Fibroblast of upper back skin (primary cell): ENCODE measurements at places on chromosomes 11 and 22.
A peak's percentile ranks its signal among the peaks of the same experiment; 100 is the strongest.

- DNase-seq: no peak
Observed at GRCh38 chr11:95375451-95375850, 144.4 kb upstream of the SESN3 start.

DNA sequence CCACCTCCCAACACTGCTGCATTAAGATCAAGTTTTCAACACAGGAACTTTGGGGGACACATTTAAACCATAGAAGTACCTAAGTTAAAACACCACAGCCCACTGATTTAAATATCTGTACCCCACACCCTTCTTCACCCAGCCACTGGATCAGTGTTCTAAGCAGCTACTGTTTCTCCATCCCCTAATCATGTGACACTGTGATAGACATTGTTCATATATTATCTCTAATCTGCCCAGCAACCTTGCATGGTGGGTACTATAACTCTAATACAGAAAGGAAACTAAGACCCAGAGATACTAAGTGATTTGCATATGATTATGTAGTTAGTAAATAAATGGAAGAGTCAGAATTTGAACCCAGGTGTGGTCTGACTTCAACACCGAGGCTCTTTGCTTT lies 70.5 kb upstream of the NNMT start:
- DNase-seq: no peak

DNA sequence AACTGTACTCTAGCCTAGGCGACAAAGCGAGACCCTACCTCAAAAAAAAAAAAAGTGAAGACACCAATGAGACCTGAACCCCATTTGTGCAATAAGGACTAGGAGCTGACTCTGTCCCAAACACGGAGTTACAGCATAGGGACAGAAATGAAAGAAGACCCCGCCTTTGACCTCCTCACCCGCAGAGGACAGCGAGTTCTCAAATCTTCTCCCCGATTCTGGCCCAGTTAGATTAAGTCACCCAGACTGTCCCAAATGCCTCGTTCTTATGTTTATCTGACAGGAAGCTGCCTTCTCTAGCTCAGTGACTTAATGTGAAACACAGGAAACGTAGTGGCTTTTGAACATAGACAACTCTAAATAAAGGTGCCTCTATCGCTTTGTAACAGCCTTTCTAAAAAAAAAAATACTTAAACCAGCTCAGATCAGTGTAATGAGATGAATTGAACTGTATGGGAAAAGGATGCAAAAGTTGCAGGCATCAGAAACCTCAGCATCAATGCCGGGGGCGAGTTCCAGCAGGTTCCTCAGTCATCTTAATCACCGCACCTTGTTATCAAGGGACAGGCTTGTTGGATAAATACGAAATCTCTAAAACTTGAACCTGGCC lies 10.6 kb downstream of the MYH9 start:
- no peak for DNase-seq

GRCh38 chr11:125470355-125470754 lies 25.7 kb downstream of the FEZ1 start:
- no peak for DNase-seq

DNA sequence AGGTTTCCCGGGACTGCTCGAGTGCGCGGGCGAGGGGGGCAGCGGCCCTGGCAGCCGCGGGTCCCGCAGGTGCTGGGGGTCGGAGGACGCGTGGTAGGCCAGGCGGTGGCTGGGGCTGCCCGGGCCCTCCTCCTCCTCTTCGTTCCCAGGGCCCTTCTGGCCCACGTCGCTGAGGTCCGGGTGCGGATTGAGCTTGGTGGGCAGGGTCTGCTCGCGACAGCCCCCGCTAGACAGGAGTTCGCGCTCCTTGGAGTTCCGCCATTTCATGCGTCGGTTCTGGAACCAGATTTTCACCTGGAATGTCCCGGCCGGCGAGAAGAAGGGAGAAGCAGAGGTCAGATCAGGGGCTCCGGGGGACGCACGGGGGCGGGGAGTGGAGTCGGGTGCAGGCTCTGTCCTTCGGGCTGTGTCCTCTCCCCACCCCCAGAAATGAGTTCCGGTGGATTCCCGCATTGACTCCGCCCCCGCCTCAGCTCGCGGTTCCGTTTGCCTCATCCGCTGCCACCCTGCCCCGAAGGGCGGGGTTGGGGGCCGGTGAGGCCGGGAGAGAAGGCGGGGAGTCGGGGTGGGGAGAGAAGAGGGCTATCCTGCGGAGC lies 3.9 kb downstream of the DBX1 start:
- DNase-seq: no peak

DNA sequence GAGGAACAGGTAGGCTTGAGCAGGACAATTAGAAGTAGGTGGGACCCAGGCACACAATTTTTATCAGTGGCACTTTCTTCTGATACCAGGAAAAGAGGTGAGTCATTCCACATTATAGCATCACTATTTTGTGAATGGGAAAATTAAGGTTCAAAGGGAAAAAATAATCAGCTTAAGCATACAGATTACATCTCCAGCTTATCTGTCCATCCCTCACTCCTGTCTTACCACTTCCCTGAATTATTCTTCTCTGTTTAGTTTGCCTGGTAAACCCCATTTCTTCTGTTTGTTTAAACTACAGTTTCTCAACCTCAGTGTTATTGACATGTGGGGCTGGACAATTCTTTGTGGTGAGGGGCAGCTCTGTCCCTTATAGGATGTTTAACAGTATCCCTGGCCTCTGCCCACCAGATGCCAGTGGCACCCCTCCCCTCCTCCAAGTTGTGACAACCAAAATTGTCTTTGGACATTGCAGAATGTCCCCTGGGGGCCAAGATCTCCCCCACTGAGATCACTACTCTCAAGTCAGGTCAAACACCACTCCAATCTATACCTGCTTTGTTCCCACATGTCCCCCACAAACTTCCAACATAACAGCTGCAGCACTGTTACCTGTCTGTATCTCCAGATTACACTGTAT lies 8.5 kb upstream of the XBP1 start:
- no peak for DNase-seq

DNA sequence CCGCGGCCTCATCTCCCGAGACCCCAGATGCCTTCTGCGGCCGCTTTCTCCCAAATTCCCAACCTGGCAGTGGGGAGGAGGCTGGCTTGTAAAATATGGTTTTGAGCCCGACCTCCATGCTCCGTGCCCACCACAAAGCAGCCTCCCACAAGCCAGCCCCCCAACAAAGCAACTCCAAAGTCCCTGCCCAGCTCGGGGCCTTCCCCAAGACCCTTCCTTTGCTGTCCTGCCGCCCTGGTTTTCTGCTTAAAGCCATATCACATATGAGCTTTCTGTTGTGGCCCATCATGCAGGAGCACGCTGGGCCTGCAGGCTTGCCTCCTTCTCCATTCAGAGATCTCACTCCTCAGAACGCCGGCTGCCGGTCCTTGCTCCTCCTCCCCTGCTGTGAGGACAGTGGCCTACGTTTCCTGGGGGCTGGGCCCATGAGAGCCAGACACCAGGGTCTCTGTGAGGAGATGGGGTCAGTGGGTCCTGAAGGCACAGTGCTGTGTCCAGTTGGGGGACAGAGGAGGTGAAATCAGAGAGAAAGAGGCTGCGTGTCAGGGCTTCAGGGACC lies 680.0 kb downstream of the BRD1 start:
- no peak for DNase-seq

GRCh38 chr11:133910101-133910500 lies 46.7 kb downstream of the IGSF9B start:
- no peak for DNase-seq

- peak; percentile 77 for DNase-seq
Observed at GRCh38 chr11:109123816-109124787, 297.9 kb upstream of the C11orf87 start.

DNA sequence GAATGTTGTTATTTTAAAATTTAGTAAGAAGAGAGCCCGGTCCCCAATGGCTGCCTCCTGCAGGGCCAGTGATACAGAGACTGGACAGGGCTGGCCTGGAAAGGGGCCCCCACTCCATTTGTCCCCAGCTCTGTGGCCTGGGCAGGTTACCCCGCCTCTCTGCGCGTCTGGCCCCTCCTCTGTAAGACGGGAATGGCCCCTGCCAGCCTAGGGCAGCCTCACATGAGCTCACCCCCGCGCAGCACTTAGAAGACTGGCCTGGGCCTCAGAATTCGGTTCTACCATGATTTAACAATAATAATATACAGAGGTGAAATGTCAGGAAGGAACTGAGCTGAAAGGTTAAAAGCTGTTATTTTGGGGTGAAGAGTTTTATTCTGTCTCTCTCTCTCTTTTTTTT lies 1.3 kb downstream of the APOBEC3G start:
- no peak for DNase-seq

GRCh38 chr22:20442485-20443284 lies 5.1 kb upstream of the SCARF2 start:
- no peak for DNase-seq

- DNase-seq: peak; percentile 11
Observed at GRCh38 chr11:49208006-49208721, at the start of gene FOLH1. FOLH1 (minus strand) TSS chr11:49208602; CDS start chr11:49208409, 193 bp downstream.

GRCh38 chr22:49392841-49393510 lies 434.7 kb downstream of the BRD1 start:
- no peak for DNase-seq

DNA sequence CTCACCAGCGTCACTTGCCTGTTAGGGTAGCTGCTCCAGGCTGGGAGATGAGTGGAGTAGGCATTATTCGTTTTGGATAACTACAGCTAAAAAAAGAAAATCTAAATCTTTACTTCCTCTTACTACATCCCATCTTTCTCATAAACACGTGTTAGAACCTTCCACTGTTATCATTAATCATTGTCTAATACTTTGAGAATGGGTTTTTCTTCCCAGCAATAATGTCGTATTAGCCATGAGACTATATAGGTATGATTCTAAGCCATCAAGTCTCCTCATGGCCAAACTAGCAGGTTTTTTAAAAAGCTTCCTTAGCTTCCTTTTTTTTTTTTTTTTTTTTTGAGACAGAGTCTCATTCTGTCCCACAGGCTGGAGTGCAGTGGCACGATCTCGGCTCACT lies 3.9 kb upstream of the TEF start:
- no peak for DNase-seq

GRCh38 chr11:59173080-59173963 lies 1.4 kb downstream of the DTX4 start:
- DNase-seq: peak; percentile 28

DNA sequence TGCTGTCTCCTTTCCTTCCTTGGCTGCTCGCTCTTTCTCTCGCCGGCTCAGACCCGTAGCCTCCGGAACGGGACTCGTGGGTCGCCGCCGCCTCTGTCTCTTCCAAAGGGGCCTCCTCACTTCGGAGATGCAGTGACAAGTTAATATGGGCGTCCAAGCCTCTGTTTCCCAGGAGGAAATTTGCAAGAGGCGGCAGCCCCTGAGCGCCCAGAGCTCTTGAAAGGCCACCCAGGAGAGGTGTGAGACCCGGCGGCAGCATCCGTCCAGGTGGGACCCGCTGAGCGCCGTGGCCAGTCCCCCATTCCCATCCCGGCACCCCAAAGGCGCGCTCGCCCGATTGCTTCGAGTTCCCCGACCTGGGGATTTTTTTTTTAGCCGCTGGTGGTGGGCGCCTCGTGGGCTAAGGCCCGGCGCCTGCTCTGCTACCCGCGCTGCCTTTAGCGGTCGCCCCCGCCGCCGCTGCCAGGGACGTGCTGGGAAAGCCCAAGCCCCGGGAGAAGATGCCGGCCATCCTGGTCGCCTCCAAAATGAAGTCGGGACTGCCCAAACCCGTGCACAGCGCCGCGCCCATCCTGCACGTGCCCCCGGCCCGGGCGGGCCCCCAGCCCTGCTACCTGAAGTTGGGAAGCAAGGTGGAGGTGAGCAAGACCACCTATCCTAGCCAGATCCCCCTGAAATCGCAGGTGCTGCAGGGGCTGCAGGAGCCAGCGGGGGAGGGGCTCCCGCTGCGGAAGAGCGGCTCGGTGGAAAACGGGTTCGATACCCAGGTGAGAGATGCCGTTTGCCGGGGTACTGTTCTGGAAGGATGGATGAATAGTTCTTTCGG lies 772 bp downstream of the NAV2 start:
- DNase-seq: no peak
